ENCODE measurements at places on chromosomes 6 and 20. TPM values are rescaled to one million over a fixed set of nuclear protein-coding genes. Genes with fewer than 3 reads are reported as not detected.

The NELFE gene
- total RNA-seq = 75.4 TPM

The NOX3 gene
- total RNA-seq = not detected

The GPR6 gene
- not detected for total RNA-seq

The AFDN gene
- total RNA-seq = 18.4 TPM

The GABRR1 gene
- not detected for total RNA-seq

The TRIM38 gene
- 24.9 TPM for total RNA-seq

The ZC3H12D gene
- total RNA-seq = 9.7 TPM

The PHACTR3 gene
- not detected for total RNA-seq

The KCNG1 gene
- total RNA-seq = not detected

The ZNF322 gene
- 10.7 TPM for total RNA-seq

The RSPO3 gene
- not detected for total RNA-seq

The DEFB132 gene
- total RNA-seq = not detected

The WFDC10A gene
- not detected for total RNA-seq

The BMP5 gene
- not detected for total RNA-seq

The IL17A gene
- not detected for total RNA-seq

The ACOT8 gene
- 36.6 TPM for total RNA-seq

The NKX2-4 gene
- total RNA-seq = not detected

The CLIC5 gene
- total RNA-seq = 2.6 TPM

The FAM162B gene
- total RNA-seq = not detected

The THEMIS gene
- total RNA-seq = 48.1 TPM

The CCDC28A gene
- total RNA-seq = 19.7 TPM

The SAMD10 gene
- total RNA-seq = 21.8 TPM

The VSX1 gene
- not detected for total RNA-seq

The ENPP4 gene
- 4.9 TPM for total RNA-seq

The MUCL3 gene
- total RNA-seq = not detected

All from T-helper 2 cell treated with Interferon-gamma antibody and Interleukin-4, amounts not matched to agents 100 ng/mL and 5 ng/mL, for 36 hours (primary cell).